ENCODE measurements at places on chromosomes 16 and 17.

DNA sequence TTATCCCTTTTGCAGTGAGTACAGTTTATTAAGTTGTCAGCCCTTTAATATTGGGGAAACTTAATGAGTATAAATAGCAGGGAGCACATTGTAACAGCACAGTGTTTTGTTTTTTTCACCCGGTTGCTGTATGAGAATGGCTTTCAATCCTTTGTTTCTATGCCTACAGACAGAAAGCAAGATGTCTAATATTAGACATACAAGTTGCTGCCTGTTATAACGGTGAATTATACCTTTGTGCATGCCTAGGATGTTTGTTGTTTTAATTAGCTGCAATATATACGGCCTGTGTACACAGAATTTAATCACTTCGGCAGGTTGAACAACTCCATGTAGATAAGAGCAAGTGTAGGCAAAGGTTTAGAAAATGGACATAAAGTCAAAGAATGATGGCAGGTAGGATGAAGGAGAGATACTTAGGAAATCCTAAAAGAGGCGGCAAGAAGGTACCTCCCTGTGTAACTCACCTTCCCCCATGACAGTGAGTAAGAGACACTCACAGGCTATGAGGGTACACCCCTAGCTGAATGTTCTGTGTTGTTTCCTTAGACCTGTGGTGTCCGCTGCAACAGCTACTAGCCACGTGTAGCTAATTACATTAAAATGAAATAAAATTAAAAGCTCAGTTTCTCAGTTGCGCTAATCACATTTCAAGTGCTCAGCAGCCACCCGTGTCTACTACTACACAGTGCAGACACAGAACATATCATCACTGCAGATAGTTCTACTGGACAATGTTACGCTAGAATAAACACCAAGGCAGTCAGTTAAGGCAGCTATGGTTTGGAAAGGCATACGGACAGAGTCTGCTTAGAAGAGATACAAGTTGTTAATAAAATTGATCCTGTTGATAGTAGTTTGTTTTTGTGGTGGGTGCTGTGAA is 10.9 kb downstream of the SLC7A6OS start:
- no peak for DNase-seq

- no peak for DNase-seq
Measured at GRCh38 chr17:65103896-65104295, 33.3 kb upstream of the RGS9 start.

DNA sequence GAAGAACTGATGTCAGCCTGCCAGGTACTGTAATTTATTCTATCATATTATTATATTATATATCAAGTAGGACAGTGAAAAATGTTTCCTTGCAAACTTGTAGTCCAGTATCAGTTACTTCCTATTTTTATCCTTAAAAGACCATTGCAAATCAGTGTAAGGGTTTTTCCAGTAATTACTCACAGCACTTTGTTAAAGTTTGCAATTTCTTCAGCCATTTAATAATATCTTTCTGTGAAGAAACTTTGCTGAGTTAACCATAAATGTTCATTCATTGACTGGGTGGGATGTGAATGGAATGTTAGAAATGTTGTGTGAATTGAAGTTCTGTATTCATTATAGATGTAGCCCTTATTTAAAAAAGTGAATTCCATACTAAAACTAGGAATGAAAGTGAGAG is 26.7 kb downstream of the HAPSTR1 start:
- no peak for DNase-seq

GRCh38 chr17:7329997-7330637 is 982 bp upstream of the NEURL4 start:
- DNase-seq: peak; percentile 72

DNA sequence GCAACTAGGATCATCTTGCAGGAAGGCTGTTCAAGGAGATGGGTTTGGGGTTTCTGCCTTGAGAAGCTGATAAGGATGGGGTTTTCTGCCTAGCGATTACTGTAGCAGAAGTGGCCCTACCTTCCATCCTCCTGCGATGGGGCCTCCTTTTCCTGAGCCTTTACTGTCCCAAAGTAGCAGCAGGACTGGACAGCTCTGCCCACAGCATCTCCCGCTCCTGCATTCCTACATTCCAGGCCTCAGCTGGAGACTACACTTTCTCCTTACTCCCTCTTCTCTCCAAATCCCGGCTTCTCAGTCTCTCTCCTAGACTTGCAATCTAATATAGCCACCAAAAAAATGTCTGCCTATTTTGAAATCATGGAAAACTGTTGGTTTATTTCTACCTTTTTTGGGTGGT is 355.4 kb downstream of the CA10 start:
- DNase-seq: no peak

DNA sequence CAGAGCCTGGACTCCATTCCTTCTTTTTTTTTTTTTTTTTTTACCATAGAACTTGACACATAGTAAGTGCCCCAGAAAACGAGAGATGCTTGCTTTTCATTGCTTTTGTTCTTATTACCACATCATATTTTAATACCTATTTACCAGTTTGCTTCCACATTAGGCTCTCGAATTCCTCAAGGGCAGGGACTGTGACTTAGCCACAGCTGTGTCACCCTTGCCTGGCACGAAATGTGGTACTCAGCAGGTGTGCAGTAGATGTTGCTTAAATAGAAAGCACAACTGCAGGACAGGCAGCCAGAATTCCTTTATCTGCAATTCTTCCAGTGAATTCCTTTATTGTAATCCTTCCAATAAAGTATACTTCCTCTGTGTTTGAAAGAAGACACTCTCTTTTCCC is 393.0 kb downstream of the HAPSTR1 start:
- DNase-seq: no peak

DNA sequence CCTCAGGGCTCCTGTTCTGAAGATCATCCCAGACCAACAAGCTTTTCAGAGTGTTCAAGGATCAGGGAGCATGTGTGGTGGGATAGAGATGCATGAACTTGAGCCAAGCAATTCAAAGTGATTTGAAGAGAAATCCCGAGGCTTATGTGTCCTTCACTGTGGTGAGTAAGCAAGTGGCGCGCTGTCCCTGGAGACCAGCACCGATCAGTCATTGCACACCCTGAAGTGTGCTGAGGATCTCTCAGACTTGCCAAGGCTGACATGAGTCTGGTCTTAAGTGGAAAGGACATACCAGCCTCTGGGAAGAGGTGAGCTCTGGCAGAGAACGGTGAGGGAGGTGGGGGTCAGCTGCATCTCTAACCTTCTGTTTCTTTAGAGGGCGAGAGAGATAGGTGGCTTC is 43.8 kb upstream of the CDH13 start:
- DNase-seq: no peak

DNA sequence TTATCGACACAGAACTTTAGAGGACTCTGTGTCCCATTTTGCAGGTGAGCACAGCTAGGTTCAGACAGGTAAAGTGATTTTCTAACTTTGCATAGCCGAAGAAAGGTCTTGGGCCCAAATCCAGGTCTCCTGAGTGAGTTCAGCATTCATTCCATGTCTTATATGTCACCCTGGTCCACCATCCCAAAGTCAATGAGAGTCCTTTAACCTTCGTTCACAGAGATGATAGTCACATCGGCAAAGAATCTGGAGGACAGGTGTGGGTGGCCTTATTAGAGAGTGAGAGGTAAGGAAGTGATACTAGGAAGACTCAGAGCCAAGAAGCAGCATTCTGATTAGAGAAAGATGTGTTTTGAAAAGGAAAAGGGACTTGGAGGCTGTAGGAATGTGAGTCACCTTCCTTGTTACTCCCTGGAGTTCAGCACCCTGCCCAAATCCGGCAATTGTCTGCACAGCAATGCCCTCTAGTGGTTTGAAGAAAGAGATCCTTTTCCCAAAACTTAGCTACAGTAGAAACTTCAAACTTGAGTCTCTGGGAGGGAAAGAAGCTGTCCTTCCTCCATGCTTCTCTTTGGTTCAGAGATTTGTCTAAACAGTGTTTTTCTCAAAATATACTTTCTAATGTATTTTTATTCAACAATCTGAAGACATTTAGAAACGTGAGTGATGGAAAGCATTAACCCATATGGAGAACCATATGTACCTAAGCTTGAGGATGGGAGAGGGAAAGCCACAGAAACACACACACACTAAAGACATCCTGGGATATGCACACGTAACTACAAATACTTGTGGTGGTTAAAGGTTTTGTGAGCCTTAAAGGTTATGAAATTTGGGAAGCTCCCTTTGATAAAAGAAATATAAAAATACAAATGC is 96.4 kb upstream of the SHISA6 start:
- peak; percentile 69 for DNase-seq

DNA sequence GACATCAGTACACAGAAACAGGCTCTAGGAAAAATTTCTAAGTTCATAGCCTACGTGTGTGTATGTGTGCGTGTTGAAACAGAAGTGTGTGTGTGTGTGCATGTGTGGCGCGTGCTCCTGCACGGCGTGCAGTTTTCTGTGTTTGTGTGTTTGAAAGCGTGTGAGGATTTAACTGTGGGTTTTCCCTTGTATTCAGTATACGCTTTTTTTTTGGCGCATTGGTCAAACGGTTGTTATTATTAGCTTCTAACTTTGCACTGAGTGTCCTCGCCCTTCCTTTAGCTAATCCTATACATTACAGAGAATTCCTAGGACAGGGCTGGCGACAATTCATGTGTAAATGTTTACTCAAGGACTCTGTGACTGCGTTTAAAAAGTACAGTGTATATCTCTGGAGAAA is 23.0 kb downstream of the TMC6 start:
- DNase-seq: no peak

DNA sequence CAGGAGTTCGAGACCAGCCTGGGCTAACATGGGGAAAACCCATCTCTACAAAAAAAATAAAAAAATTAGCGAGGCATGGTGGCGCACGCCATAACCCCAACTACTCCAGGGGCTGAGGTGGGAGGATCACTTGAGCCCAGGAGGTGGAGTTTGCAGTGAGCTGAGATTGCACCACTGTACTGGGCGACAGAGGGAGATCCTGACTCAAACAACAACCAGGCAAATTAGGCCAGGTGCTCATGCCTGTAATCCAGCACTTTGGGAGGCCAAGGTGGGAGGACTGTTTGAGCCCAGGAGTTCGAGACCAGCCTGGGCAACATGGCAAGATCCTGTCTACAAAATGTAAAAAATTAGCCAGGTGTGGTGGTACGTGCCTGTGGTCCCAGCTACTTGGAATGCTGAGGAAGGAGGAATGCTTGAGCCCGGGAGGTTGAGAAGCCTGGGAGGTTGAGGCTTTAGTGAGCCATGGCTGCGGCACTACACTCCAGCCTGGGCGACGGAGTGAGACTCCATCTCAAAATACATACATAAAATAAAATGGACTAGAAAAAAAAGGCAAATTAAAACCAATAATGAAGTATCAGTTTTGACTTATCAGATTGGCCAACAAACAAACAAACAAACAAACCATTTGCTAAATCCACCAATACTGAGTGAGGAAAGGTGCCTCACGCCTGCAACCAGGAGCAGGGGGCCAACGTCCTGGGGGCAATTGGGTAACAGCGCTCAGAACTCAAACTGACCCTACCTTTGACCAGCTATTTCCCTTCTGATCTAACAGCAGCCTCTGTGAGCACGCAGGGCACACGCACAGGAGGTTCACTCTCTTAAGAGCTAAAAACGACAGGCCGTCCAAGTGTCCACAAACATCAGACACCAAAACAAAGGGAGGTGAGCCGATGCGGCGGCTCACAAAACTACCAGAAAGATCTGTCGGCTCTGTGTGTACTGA is 19.4 kb upstream of the FASN start:
- DNase-seq: no peak

DNA sequence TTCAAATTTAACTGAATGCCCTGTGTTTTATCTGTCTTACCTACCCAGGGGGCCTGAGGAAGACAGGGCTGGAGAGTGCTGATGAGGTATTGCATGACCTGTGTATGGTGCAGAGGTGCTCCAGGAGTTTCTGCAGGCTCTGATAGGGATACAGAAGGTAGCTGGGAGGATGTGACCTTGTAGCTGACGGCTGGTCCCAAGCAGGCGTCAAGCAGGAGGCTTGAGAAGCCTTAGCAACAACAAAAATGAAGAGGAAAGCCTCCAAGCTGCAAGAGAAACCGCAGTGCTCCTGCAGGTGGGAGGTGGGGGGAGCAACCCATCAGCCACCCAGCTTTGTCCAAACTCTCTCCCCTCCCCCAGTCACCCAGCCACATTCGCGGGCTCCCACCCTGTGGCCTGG is 40.4 kb downstream of the LAT start:
- DNase-seq: no peak

- no peak for DNase-seq
Measured at GRCh38 chr16:23497543-23497868, 12.8 kb downstream of the GGA2 start.

DNA sequence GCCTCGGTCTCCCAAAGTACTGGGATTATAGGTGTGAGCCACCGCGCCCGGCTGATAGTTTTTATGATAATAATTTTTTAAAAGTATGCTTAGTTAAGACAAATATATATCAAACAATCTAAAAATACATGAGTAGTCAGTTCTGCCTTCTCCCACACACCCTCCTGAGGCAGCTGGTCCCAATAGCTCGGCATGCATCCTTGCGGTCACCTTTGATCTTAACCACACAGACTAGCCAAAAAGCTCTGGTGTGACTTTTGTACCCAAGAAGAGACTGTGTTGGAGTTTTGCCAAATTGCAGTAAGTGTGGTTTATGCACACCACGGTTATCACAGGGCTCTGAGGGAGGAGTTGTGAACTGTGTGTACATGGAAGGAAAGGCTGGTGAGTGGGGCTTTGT is 25.6 kb downstream of the ATP6V0A1 start:
- DNase-seq: no peak

GRCh38 chr16:68083239-68083781 is 1.9 kb upstream of the NFATC3 start:
- DNase-seq: no peak

- no peak for DNase-seq
Measured at GRCh38 chr16:79463841-79464240, 136.7 kb downstream of the MAF start.

DNA sequence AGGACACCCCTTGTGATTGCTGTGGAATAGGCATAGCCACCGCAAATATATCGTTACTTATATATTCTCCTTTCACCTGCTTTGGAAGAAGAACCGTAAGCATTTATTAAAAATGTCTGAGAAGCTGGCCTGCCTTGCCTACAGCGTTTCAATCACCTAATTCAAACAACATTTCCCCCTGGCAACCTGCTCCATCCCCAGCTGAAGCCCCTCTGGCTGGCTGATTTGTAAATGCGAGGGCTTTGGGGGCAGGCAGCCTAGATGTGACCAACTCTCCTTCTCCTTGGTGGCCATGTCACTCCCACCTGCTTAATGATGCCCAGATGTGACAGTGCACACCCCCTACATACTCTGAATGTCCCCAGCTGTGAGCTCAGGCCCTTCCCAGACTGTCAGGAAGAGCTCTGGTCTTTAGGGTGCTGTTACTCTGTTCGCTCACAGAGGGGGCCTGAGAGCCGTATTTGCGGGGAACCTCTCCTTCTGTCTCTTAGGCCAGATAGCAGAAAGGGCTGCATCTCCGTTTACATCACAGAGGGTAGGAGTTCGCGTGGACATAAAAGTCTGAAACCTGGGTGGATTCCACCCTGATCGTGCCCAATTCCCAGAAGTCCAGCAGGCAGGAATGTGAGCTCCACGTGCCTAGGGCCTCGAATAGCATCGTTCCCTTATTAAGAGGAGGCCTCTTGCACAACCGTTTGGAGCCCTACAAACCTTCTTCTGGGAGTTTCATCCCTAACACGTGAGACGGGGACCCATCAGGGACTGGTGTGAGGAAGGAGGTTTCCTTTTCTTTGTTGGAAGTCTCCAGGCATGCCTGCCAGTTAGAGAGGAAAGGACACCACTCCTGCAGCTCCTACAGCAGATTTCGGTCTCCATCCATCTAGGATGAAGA is 2.4 kb upstream of the SDK2 start:
- DNase-seq: no peak

- no peak for DNase-seq
Measured at GRCh38 chr17:9324864-9325263, 250.8 kb downstream of the STX8 start.

GRCh38 chr16:67530013-67530939 is 1.6 kb downstream of the RIPOR1 start:
- peak; percentile 70 for DNase-seq

Data from trophoblast cell (in vitro differentiated cells and primary cell).